MCF 10A (cell line): ENCODE measurements at places on chromosomes 7 and 10. TPM values are rescaled to one million over a fixed set of nuclear protein-coding genes. Genes with fewer than 3 reads are reported as not detected.

Gene ZNF398
- total RNA-seq: 13.8 and 15.7 TPM in 2 replicates

DNA sequence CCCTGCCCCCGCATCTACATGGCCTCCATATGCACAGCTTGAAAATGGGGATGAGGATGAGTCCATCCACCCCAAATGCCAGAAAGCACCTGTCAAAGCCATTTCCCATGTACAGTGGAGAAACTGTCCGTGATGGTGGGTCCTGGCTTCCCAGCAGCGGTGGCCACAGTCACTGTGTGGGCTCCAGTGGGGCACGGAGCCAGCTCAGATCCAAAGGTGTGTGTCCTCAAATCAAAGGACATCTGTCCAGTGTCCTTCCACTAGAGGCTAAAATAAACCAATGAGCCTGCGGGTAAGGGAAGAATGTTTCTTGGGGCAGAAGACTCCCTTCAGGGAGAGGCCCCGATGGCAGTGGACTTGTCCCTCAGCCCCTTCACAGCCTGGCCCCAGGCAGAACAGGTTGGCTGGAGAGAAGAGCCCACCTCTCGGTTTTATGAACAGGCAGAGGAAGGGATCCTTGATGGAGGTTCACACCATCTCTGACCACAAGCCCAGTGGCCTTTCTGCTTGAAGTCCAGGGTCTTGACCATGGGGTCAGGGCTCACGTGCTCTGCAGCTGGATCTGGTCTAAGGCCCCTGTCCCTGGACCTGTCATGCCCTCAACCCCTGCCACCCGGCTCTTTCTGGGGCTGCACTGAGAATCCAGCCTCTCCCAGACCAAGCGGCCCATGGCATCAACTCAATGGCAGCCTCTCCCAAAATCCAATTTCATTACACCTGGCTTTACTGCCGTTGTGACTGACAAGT, 106.9 kb downstream of the TCERG1L start:
- DNase-seq: no peak

GRCh38 chr7:24910551-24911212, 69.3 kb downstream of the OSBPL3 start:
- no peak for DNase-seq

Gene FGL2
- not detected in 2 replicates for total RNA-seq

Gene NPFFR1
- not detected in 2 replicates for total RNA-seq

DNA sequence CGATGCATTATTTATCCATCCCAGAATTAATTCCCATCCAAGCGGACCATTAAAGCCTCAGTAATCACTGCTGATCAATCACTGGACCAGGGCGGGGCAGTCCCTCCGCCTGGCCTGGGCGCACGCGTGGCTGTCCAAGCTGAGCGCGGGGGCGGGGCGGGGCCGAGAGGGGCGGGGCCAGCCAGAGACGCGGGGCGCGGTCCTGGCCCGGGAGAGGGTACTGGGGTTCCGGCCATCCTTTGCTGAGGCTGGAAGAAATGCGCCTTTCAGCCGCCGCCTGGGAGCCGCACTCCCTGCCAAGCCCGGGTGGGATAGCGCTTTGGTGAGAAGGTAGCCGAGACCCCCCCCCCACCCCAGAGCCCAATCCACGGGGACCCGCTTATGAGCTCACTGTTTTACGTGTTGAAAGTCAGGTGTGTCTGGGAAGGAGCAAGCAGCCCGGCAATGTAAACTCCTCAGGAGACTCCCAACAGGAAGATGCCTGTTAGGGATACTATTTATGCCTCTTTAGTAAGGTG, at the start of gene ARHGAP22:
ARHGAP22 (minus strand) TSS at position 83 of the 518 bp plus-strand sequence. CDS start 277 bp downstream, outside the sequence.
- DNase-seq: peak; percentile 51
